ENCODE measurements at places on chromosomes 12 and 14.
A peak's percentile ranks its signal among the peaks of the same experiment; 100 is the strongest.

DNA sequence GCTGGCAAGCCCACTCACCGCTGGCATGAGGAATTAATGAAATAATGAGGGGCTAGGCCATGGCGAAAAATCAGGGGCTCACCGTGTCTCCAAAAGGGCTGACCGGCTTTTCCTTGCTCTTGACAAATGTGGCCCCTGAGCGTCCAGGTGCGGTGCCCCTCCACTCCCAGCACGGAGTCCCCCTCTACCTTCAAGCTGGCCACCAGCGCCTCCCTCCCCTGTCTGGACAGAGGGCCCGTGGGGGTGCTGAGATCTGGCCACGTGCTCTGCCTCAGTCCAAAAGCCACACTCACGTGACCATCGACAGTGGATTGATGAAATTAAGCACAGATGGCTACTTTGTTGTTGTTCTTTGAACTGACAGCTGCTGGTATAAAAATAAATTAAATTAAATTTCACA is 78.8 kb upstream of the BCL11B start:
- no peak for DNase-seq

DNA sequence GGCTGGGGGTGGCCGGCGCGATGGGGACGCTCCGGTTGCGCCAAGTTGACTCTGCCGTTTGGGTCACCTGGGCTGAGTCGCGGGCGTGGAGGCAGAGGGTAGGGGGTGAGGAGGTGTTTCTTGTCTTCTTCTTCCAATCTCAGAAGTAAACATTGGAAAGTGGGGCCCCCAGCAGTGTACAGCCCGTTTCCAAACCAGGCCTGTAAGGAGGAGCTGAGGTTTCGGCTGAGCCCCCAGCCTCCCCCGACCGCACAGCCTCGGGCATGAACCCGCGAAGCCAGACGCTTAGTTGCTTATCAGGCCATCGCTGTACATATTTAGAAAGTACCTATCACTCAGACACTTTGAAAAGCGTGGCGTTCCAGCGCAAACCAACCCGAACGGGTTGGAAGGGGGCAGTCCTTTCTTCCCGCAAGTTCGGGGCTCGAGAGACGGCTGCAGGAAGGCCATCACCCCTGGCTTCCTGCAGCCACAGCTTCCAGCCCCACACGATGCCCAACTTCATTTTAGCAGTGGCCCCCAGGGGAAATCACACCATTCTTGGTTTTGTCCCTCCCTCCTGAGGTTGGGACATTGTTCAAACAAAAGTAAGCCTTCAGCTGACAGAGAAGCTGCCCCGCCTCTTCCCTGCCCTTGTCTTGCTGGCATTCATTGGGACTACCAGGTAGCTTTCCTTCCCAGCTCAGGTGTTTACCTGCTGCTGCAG is 164.1 kb downstream of the ZFP36L1 start:
- peak; percentile 61 for DNase-seq

DNA sequence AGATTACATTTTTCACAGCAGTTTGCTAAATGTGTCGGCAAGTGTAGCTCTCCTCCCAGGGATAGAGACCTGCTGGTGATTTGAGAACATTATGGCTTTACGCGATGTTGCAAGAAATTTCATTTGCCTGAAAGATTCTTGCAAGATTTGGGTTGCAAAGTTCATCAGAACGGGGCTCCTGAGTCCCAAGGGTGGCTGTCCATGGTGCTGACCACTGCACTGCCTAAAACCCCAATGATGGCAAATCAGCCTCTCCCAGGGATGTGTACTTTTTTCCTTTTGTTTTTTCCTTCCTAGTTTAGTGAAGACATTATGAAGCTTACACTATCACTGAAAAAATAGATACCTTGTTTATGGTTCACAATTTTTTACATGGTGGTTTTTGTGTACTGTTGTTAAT is 85.4 kb downstream of the WSCD2 start:
- DNase-seq = no peak

- no peak for DNase-seq
These were observed 37.1 kb downstream of the SLC8B1 start for GRCh38 chr12:113297621-113298471.

DNA sequence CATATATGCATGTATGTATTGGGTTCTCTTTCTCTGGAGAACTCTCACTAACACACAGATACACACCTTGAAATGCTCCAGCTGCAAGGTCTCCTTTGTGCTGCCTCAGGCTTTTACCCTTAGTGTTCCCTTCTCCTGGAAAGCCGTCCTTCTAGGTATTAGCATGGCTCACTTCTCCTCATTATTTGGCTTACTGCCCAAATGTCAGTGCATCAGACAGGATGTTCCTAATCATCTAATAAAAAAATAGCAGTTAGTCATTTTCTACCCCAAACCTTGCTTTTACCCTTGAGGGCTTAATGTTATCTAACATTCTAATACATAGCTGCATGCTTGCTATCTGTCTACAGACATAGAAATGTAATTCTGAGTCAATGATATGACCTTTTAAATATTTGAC is 109.0 kb upstream of the SLC16A7 start:
- DNase-seq = no peak

DNA sequence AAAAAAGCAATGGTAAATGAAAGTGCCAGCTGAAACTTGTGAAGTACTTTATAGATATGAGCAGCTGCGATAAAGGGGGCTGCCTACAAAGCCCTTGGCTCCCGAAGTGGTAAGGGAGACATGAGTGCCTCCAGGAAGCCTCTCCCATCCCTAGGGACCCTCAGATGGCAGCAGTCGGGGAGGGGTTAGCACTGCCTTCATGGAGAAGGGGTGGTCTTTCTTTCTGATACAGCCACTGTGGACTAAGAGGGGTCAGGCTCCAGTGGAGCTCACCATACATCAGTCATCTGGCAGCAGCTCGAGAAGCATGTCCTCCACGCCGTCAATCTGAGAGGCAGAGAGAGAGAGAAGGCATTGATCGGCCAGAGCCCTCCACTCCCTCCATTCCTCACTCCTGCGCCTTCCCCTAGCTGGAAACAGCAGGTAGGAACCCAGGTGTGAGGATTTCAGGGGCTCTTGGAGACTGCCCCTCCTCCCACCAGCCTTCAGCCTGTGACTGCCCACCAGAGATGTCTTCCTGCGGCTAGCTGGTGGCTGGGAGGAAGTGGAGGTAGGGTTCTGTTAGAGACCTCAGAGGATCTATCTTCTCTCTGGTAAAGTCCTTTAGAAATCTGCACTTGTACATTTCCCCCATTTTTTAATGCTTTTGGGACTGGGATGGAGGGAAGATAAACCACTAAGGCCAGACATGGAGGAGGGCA is 2.3 kb downstream of the TCL1A start:
- no peak for DNase-seq

DNA sequence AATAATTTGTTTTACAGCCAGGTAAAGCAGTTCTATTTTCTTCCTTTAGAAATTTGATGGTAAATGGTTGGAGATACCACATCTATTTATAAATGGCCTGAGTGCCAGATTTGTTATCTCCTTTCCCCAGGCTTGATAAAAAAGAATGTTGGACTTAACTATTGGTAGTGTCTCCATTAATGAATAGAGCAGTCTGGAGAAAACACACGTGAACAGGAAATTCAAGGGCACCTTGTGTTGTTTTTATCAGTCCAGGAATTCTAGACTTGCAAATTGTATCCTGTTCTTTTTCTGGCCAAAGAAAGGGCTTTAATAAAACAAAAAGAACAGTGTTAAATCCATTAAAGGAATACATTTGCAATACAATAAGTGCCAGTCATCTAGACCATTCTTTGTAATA is 40.8 kb upstream of the BMAL2 start:
- no peak for DNase-seq

GRCh38 chr14:61219673-61220072 is 61.5 kb downstream of the TMEM30B start:
- DNase-seq = no peak

DNA sequence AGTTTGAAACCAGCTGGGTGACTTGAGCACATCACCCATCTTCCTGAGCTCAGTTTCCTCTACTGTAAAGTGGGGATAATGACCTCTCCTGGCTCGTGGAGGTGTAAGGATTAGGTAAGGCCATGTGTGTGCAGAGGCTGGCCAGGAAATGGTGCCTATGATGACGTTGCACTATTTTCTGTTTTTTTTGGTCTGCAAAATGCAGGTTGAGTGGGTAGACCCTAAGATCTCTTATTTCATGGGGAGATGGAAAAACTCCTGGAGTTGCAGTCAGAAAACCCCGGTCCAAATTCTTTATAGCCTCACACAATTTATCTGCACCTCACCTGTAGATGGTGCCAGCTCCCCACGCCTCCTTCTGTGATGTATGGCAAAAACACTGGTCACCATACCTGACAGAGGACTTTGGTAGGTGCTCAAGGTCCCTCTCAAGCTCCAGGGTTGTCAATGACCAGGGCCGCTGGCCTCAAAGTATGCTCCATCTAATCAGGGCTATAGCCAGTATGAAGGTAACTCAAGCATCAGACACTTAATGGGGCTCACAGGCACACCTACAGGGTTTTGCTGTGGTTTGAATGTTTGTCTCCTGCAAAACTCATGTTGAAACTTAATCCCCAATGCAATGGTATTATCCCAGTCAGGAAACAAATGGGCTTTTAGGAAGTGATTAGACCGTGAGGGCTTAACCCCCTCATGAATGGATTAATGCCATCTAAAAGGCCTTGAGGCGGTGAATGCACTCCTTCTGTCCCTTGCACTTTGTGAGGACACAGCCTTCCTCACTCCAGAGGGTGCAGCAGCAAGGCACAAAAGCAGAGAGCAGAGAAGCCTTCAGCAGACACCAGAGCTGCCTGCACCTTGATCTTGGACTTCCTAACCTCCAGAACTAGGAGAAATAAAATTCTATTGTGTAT is 17.6 kb downstream of the C14orf132 start:
- DNase-seq = peak; percentile 5

GRCh38 chr12:14840616-14841015 is 2.7 kb downstream of the ART4 start:
- DNase-seq = no peak

DNA sequence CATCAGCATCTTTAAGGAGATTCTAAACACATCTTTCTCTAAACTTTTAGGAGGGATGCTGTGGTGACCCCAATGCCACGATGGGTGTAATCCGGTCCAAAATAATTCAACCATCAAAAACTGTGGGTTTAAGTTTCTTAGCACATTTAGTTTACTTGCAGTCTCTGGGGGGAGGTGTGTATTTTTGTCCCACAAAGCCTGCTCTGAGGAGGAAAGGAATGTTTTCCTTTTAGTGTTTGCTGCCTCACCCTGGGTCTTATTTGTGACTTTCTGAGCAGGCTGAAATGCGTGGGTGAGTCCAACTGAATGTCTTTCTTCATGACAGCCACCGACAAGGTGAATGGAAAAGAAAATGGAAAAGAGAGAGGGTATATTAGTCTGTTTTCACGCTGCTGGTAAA is 1324.7 kb downstream of the AACS start:
- no peak for DNase-seq

GRCh38 chr12:57240066-57240921 is 10.7 kb downstream of the STAC3 start:
- DNase-seq = peak; percentile 87

DNA sequence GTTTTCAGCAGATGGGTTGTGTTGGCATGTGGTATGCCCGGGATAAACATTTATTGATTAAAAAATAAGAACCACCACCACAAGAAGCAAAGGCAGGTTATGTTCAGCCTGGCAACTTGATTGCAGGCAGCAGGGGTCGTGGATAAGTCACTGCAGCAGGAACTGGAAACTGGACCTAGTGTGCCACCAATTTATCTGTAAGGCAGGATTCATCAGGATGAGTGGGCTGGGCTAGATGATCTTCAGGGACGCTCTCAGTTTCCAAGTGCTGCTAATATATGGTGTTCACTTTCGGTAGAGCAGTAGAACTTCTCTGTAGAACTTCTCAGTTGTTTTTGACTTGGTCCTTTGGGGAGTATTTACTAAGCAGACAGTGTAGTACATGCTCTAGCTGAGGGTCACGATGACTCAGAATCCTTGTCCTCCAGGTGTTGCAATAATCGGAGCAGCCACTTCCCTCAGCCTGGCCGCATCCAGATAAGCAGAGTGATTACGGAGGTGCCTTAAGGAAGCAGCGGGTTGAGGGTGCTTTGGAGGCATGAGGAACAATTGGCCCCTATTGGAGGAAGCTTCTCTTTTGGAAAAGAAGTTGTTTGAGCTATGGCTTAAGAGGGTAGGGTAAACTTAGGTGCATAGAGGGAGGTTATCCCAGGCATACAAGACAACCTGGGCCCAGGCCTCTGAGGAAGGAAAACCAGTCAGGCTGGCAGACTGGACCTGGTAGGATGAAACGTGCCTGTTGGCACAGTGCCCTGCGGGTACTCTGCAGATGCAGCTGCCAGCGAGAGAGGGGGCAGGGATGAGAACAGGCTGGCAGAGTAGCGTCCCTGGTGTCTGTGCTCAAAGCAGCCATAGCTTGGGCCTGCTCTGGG is 104.0 kb downstream of the GPR135 start:
- no peak for DNase-seq

- DNase-seq = no peak
These were observed 4.7 kb downstream of the NID2 start for GRCh38 chr14:52064174-52064573.

- DNase-seq = no peak
These were observed 657 bp downstream of the ARHGAP9 start for GRCh38 chr12:57479043-57479375.

- DNase-seq = no peak
These were observed 35.0 kb downstream of the LIN7A start for GRCh38 chr12:80902711-80903110.

DNA sequence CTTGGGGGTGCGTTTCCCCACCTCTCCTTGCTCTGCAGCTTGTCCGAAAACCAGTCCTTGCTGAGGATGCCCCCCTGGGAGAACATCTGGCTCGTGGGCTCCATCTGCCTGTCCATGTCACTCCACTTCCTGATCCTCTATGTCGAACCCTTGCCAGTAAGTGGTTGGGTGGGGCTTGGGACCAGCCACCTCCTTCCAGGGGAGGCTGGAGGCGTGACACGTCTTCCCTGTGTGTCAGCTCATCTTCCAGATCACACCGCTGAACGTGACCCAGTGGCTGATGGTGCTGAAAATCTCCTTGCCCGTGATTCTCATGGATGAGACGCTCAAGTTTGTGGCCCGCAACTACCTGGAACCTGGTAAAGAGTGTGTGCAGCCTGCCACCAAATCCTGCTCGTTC is 57.5 kb downstream of the ANAPC7 start:
- DNase-seq = no peak

GRCh38 chr12:38152816-38153736 is 163.5 kb upstream of the ALG10B start:
- no peak for DNase-seq

- DNase-seq = no peak
These were observed 5.8 kb upstream of the DICER1 start for GRCh38 chr14:95163132-95163531.

- no peak for DNase-seq
These were observed 124.3 kb downstream of the RASSF9 start for GRCh38 chr12:85711735-85712390.

GRCh38 chr12:116314477-116314876 is 37.0 kb upstream of the MED13L start:
- DNase-seq = no peak

DNA sequence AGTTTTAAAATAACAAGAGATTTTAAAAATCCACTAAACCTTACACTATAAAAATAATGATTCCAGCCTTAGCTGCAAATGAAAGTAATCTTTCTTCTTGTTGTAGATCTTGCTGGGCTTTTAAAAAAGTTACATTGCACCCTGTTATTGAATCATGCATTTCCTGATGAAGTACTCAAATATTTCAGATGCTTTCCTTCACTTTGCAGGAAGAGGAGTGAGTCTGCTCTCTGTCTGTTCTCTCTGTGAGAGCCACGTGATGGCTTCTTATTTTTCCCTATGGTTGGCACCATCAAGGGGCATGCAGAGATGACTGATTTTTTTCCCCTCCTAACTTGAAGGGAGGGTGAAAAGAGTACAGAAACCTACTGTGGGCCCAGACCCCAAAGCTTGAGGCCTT is 262.7 kb downstream of the ATP23 start:
- no peak for DNase-seq

GRCh38 chr12:124967016-124967739 is 21.8 kb downstream of the DHX37 start:
- no peak for DNase-seq

GRCh38 chr12:31989571-31990362 is 30.6 kb downstream of the RESF1 start:
- no peak for DNase-seq
